ENCODE measurements at places on chromosomes 12 and 14.

GRCh38 chr12:94805749-94806529 is 155.6 kb upstream of the TMCC3 start:
- DNase-seq = no peak

DNA sequence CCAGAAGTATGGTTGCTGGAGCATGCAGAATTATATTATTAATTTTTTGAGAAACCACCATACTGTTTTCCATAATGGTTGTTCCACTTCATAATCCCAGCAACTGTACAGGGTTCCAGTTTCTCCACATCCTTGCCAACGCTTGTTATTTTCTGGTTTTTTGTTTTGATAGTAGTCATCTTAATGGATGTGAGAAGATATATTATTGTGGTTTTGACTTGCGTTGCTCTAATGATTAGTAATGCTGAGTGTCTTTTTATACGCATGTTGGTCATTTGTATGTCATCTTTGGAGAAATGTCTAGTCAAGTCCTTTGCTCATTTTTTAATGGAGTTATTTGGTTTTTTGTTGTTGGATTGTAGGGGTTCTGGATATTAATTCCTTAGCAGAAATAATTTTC is 58.1 kb downstream of the DAAM1 start:
- no peak for DNase-seq

DNA sequence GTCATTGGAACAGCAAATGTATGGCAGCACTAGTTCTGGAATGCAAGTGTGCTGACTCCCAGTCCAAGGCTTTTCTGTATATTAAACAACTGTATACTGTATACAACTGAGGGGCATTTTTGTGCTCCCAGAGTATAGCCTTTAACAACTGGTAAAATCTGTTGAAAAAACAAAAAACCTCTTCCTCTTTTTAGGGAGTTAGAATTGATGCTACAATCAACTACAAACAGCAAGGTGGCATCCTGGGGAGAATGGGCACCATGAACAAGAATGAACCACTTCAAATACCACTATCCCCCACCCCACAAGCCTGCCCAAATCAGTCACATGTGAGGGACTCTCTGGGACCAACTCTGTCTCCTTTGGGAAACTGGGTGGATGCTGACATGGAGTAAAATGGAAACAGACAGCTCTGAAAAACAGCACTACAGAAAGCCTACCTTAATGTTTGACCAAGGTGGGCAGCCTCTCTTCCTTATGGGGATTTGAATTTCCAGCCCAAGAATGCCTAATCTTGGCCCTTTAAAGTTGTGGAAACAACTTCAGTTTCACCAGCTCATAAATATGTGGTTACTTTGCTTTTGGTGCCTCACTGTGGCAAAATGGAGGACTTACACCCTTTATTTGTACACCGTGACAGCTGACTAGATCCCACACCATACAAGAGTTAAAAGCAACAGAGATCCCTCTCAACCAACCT is 7.5 kb downstream of the VTI1B start:
- peak; percentile 60 for DNase-seq

GRCh38 chr14:105746124-105746514 is 219.7 kb downstream of the TMEM121 start:
- DNase-seq = no peak

DNA sequence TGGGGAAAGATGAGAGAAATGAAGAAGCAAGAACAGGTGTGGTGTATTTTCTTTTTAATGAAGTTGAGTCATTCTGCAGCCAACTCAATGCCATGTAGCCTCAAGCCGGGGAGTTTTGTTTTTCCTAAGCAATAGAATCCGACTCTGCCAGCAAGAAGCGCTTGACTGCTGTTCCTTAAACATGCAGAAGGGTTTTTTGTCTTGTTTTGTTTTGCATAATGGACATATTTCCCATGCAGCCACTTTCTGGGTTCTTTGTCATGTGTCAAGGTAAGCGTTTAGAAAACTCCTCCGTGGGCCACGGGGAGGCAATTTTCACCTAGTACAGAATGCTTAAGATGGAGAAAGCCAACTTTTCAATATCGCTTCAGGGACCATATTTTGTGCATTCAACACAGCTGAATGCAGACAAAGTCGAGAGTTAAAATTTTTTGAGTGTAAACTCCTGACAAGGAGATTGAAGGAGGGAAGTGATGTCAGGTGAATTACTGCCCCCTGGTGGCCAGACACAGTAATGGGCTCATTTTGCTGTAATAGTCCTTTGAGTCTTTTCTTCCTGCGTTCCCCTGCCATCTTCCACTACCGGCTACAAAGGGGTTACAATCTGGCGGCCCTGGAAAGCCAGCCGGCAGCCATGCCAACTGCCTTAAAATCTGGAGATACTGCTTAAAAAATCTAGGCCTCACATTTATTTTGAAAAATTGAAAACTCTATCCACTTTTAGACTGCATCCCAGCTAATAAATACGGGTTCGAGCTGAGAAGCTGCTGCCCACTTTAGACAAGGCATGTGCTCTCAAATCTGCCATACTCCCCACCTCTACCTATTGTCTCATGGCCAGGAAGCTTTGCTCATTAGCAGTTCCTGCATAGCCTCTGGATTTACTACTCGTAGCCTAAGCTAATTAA is 3.2 kb upstream of the FICD start:
- DNase-seq = peak; percentile 76

GRCh38 chr12:99157946-99158345 is 489.6 kb upstream of the GARIN6 start:
- DNase-seq = no peak

Data from NCI-H69 (cell line).